Neural crest cell (in vitro differentiated cells): ENCODE measurements at places on chromosomes 12 and 14. TPM values are rescaled to one million over a fixed set of nuclear protein-coding genes. Genes with fewer than 3 reads are reported as not detected.

The ANO4 gene
- total RNA-seq: 0.23 and 0.61 TPM in 2 replicates

The CD163 gene
- total RNA-seq: not detected in 2 replicates

The GPR132 gene
- not detected in 2 replicates for total RNA-seq

The CCDC38 gene
- total RNA-seq: 0.18 TPM in 1 of 2 replicates, not detected in the other

The ANAPC7 gene
- 98.9 and 113 TPM in 2 replicates for total RNA-seq

The MORN3 gene
- total RNA-seq: 0.57 and 0.63 TPM in 2 replicates

DNA sequence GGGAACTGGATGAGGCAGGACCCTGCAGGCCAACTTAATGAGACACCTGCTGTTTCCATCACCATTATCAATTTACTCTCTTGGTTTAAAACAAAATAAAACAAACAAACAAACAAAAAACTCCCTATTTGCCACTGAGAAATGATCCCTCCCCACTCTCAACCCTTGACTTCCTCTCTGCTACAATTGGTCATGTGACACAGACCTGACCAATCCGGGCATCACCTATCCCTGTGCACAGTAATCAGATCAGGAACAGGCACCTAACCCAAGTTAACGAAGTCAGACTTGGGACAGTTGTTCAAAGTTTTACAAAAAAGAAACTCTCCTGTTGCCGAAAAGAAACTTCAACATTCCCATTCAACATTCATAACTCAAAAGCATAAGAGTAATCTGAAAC lies 58.4 kb downstream of the NELL2 start:
- DNase-seq: no peak

DNA sequence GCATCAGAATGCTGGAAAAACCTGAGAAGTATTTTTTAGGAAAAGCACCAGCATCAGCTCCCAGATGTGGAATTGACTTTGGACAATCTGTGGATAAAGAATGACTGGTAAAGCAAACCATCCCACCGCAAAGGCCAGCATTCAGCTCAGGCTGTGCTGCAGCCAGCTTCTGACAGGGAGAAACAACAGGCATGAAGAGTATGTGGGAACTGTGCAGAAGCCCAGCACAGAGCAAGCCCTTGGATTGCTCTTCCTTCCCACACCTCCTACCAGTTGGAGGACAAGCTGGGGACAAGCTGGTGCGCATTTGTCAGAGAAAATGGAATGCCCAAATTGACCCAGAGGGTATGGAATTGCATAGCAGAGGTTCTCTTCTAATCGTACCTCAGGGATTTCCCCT lies 228.1 kb downstream of the ANO2 start:
- DNase-seq: no peak

DNA sequence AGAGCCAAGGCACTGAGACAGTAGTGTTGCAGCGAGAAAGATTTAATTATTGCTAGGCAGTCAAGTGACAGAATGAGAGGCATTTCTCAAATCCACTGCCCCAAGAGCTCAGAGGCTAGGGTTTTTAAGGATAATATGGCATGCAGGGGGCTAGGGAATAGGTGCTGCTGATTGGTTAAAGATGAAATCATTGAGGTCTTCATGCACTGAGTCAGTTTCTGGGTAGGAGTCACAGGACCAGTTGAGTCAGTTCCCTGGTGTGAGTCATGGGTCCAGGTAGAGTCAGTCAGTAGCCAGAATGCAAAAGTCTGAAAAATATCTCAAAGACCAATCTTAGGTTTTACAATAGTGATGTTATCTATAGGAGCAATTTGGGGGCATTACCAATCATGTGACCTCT lies 323.8 kb downstream of the RGS6 start:
- DNase-seq: no peak

GRCh38 chr12:57240926-57241401 lies 10.0 kb downstream of the STAC3 start:
- DNase-seq: no peak

- no peak for DNase-seq
Observed at GRCh38 chr12:29287622-29288021, 93.3 kb downstream of the ERGIC2 start.
